Adrenal gland (tissue), 19 donors: ENCODE measurements at places on chromosomes 7 and 10. TPM values are rescaled to one million over a fixed set of nuclear protein-coding genes. Genes with fewer than 3 reads are reported as not detected.
A peak's percentile ranks its signal among the peaks of the same experiment; 100 is the strongest.

DNA sequence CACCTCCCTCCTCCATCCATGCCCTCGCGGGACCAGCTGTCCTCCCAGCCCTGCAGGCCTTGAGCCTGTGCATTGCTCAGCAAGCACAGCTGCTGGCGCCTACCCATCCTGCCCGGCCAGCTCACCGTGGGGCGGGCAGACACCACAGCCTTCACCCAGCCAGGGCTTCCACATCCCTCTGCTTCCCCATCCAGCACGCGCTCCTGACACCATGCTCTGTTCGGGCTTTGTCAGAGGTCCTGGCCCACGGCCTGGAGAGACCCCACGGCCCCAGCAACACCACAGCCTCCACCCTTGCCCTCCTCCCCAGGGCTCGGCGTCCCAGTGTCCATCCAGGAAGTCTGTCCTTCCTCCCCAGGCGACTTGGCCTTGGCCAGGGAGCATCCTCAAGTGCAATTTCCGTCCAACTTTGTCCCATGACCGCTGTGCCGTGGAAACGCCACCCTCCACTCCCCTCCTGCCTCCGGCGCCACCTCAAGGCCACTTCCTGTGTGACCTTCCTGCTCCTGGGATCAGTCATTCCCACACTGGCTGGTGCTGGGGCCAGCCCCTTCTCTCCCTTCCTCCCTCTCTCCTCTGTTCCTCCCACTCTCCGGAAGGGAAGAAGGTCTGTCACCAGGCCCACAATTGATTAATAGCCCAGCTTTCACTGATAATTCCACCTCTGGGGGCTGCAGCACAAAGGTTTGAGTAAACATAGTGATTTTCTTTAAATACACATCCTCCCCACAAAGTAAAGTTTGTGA lies 71.5 kb upstream of the SMNDC1 start:
- DNase-seq = peak; percentile 87

GRCh38 chr7:5423306-5423975 lies at the start of gene TNRC18:
TSS of gene TNRC18 (minus strand) at chr7:5423834. CDS start at chr7:5421246, 2,588 bp downstream.
- DNase-seq = peak; percentile 54

DNA sequence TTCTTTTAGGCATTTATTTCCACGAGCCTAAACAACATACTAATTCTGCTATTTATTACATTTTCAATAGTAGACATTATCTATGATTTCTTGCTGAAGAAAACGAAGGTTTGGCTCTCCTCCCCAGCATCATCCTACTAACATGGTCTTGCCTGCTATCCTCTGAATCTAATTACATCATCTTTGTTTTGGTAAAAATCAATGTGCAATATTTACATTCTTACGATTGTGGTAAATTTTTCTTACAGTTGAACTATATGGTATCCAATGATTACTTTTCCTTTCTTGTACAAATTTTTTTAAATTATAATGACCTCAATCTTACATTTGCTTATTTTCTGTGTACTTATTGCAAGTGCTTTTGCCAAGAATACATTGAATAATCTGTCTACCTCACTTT lies 7.0 kb upstream of the CALD1 start:
- no peak for DNase-seq

DNA sequence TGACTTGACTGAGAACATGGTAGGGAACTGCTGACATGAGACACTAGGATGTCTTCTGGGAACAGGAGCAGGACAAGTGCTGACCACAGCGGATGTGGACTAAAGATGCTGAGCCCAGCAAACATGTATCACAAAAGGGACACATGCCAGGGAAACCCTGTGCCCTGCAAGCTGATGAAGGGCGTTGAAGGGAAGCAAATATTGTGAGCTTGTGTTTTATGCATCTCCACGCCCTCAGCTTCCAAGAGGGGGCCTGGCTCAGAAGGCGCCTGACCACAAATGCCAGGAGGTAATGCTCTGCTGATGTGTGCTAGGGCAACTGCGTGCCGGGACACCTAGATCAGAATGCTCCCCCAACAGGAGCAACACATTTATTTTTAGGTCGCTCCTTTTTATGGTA lies 207.3 kb downstream of the CXCL12 start:
- no peak for DNase-seq

GRCh38 chr10:71232089-71232998 lies 20.0 kb downstream of the UNC5B start:
- peak; percentile 90 for DNase-seq

DNA sequence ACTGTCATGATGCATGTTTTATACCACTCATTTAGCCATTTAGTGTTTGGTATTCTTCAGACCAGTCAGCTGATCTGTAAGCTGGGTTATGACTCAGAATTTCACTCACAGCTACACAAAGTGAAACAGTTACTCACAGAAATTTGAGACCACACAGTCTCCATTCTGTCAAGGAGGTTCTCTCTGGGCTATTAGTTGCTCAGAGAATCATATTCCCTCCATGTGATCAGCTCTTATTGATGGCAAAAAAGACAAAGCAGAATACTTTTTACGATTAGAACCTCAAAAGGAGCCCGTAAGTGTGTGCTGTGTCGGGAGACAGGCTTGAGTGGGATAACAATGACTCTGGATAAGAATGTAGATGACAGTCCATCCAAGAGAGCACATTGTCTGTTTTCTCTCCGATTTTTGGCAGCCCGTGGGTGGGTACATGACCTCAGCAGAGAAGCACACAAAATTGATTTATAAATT lies 277.6 kb upstream of the SORCS1 start:
- DNase-seq = no peak

DNA sequence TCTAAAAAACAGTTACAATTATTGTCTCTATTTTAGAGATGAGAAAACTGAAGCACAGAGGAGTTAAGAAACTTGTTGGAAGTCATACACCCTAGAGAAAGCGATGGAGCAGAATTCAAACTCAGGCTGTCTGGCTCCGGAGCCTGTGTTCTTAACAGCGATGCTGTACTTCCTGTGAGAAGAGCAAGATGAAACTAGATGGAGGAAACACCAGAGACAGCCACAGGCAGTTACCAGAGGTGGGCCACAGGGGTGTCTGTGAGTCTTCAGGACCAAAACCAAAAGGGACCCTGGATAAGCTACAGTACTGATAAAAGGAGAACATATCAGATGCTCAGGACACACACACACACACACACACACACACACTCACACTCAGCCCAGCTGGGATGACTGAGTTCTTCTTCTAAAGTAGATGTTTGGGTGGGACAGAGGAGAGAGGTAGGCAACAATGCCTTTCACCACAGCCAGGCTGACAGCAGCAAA lies 289.2 kb downstream of the FZD1 start:
- no peak for DNase-seq

- DNase-seq = no peak
Measured at GRCh38 chr10:31171402-31172083, 139.9 kb upstream of the ZNF438 start.

- DNase-seq = no peak
Measured at GRCh38 chr7:107543338-107543993, 20.3 kb downstream of the COG5 start.

DNA sequence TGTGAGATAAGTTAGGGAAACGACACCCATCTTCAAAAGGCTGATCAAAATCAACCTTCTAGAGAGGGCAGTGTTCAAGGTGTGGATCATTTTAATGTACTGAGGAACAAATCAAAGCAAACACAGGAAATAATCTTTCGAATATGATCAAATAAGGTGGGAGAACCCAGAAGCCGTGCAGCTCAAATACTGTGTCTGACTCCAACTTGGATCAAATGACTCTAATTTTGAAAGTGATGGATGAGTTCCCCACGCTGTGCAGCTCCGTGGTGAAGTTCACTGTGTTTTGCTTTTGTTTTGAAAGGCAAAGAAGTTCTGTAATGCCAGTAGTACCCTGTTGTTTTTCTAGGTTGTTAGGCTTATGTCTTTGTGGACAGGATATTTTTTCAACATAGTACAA lies 250.9 kb downstream of the SFMBT2 start:
- no peak for DNase-seq

Gene SORCS3
- total RNA-seq = 0.43 TPM

Gene ZPBP
- total RNA-seq = not detected

Gene PRKCQ
- 0.39 TPM for total RNA-seq
